ENCODE measurements at places on chromosomes 7 and 10. TPM values are rescaled to one million over a fixed set of nuclear protein-coding genes. Genes with fewer than 3 reads are reported as not detected.

Gene BLOC1S2
- total RNA-seq: 81.7 TPM

- DNase-seq: no peak
Measured at GRCh38 chr7:102310414-102310815, 23.7 kb downstream of the SH2B2 start.

Gene MRLN
- total RNA-seq: not detected

Gene PPP1R3C
- 1.8 TPM for total RNA-seq

DNA sequence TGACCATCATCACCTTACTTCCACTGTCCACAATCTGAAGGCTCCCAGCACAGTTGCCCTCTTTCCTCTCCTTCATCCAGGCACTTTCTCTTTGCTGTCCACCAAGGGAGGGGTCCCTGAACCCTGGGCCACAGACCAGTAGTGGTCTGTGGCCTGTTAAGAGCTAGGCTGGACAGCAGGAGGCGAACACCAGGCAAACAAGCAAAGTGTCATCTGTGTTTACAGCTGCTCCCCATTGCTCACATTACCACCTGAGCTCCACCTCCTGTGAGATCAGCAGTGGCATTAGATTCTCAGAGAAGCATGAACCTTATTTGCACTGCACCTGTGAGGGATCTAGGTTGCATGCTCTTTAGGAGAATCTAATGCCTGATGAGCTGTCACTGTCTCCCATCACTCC, 27.7 kb downstream of the FZD1 start:
- no peak for DNase-seq

DNA sequence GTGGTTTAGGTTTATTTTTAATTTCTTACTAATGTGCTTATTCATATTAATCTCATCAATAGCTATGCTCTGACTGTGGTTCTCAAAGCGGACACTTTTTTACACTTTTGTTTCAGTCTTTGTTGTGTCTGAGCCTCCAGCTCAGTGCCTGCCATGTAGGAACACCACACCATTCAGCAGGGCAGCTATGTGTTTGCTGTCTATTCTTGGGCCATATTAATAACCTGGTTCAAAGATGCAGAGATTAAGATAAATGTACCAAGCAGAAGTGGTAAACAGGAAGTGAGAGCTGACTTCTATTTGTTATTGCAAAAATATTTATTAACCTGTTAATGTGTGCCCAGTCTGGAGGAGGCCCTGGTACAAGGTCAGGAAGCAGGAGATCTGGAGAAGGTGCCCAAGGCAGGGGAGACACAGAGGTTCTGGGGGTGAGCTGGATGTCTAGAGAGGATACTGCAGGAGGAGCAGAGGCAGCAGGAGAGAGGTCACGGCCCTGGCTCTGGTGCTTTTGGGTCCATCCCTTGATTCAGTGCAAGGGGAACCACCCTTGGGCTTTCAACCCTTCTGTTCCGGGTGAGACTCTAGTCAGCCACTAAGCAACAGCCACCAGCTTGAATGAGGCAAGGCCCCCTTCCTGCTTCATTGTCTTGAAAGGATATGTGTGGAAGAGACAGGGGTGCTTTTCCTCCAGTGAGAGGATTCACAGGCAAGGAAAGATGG, 1.9 kb downstream of the TBXAS1 start:
- no peak for DNase-seq

Measured in kidney epithelial cell (primary cell).